Stimulated activated CD4-positive, alpha-beta T cell treated with anti-CD3 and anti-CD28 coated beads, Interleukin-4, amount 100 ng/mL, for 1 hour (primary cell): ENCODE measurements at places on chromosomes 7 and 10.

GRCh38 chr10:125370578-125370977, 210.2 kb upstream of the CTBP2 start:
- DNase-seq: no peak

GRCh38 chr10:43653746-43654145, 5.1 kb upstream of the ZNF32 start:
- no peak for DNase-seq

DNA sequence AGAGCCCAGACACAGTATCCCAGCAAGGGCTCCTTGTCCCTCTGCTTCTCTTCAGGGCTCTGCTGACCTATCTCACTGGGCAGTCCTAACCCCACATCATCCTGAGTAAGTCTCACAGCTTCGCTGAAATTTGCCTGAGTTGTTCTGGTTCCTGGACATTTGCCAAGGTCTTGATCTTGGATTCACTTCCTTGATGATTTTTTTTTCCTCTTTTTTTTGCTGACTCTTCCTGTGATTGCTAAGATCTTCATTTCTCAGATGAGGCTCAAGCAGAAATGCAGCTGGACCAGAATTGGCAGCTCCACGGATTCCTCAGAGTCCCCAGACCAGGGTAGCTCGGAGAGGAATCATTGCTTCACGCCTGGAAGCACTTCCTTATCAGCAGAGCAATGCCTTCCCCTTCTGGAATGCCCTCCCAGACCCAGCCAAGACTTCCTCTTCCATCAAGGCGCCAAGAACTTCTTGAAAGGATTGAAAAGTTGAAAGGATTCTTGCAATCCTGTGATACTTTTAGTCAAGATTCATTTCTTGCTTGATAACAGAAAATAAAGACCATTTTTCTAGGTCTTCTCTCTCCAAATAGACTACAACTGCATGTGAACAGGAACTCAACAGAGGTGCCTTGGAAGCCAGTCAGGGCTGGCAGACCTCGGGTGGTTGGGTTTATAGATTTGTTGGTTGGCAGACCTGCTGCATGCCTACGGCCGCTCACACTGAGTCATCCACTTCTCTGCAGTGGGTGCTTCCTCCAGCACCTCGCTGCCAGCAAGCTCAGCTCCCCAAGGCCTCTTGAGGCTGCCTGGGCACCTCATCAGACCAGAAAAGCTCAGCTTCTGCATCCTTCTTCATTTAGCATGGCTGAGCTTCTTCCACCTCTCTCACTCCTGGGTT, 8.8 kb upstream of the AFAP1L2 start:
- DNase-seq: no peak

GRCh38 chr10:91705948-91706670, 73.2 kb upstream of the PPP1R3C start:
- no peak for DNase-seq

DNA sequence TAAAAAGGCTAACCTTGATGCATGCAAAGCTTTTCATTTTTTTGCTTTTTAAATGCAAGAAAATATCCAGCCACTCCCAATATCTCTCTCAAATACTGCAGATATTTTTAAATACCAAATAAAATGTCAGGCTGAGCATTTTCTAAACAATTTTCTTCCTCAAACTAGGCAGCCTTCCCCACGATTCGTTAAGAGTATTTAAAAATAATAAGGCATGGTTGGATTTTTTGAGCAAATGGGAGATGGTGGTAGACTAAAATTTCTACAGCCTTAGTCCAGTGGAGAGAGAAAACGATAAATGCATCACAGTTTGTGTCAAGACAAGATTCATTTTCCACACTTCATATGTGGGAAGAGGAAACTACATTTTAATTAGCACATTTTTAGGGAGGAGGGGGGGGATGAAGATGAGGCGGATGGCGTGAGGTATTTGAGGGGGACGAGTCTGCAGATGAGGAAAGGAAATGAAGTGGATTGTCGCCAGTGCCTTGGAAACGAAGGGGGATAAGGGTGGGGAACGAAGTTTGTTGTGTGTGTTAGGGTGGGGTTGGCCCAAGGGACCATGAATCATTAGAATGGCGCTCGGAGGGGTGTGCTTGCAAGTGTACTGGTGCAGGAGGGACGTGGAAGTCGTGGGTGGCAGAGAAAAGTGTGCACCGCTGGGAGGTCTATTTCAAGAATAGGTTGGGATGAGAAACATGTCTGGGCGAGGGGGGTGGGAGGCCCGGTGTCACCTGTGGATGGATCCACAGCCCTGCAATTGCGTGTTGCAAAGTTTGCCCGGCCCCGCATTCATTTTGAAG, 1.2 kb upstream of the ADD3 start:
- no peak for DNase-seq

DNA sequence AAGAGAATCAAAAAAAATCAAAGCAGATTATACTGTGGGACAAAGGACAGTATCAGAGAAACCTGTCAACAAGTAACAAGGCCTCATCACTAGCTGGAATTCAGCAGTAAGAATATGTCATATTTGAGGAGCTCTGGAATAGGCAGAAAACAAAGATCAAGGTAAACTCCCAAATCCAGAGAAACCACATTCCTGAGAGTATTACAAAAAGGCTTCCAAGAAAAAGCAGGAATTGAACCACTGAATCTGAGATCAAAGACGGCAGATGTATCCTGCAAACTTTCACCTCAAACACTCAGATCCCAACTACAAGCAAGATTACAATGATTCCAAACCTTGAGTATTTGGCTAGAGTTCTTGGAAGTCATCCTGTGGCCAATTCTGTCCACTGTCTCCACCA, 16.3 kb downstream of the TPK1 start:
- DNase-seq: no peak

GRCh38 chr7:157662981-157663716, 326.3 kb downstream of the DNAJB6 start:
- DNase-seq: no peak

GRCh38 chr7:823649-824048, 8.6 kb upstream of the SUN1 start:
- no peak for DNase-seq

DNA sequence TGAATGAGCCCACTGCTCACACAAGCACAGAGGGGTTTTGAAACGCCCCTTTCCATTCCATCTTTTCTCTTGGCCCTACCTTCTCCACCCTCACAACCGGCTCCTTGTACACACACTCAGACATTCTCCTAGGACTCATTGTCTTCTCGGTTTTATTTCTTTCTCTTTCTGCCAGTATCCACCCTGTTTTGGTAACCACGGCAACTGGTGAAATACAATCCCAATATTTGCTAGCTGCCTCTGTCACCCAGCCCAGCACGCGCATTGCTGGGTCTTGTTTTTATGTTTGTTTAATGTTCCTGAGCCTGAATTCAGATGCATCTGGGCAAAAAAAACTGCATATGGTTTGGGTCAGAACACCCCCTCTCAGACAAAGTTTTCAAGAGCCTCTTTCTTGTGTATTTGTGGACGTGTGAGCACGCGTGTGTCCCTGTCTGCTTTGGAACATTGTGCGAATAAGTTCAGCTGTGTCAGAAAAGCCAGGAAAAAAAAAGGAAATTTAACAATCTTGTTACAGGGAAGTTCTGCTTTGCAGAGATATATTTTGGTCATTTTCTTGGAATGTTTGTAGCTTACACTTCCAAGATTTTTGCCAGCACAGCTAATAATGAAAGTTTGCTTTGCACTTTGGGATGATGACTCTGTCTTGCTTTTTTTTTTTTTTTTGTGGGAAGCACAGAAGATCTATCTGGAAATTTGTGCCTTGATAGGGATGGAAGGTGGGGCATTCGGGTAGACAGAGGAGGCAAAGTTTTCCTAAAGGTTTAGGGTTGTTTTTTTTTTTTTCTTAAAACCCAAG, 225.9 kb downstream of the TRIL start:
- DNase-seq: no peak

GRCh38 chr10:11593612-11594011, 17.8 kb downstream of the USP6NL start:
- DNase-seq: no peak

GRCh38 chr7:28466341-28466740, 54.0 kb downstream of the CREB5 start:
- DNase-seq: no peak

DNA sequence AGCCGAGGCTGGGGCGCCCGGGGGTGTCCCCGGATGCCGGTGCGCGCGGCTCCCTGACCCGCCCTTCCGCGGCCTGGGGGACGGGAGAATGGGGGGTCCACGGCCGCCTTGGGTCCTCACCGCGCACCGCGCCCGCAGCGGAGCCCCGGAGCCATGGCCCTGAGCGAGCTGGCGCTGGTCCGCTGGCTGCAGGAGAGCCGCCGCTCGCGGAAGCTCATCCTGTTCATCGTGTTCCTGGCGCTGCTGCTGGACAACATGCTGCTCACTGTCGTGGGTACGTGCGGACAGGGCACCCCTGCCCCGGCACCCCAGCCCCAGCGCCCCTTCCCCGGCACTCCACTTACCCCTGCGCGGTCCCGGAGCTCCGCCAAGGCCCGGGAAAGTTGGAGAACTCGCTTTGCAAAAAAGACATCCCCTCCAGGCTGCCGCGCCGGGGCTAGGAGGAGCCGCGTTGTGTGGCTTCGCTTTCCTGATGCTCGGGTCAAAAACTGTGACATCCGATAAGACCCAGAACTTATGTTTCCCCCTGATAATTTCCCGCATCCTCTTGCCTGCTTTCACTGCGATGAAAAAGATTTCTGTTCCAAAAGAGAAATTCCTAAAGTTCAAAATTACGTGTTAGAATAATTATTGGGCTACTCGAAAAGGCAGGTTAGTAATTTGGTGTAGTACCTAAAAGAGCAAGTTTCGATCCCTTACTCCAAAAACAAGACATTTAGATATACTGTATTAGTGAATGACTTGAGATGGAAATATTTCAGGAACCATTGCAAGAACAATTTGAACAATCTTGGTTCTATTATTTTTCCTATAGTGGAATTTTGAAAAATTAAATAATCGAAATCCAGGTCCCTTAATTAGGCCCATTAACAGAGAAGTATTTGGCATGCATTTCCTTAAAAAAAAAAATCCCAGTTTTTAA, 888 bp downstream of the SLC18A2 start:
- DNase-seq: no peak

DNA sequence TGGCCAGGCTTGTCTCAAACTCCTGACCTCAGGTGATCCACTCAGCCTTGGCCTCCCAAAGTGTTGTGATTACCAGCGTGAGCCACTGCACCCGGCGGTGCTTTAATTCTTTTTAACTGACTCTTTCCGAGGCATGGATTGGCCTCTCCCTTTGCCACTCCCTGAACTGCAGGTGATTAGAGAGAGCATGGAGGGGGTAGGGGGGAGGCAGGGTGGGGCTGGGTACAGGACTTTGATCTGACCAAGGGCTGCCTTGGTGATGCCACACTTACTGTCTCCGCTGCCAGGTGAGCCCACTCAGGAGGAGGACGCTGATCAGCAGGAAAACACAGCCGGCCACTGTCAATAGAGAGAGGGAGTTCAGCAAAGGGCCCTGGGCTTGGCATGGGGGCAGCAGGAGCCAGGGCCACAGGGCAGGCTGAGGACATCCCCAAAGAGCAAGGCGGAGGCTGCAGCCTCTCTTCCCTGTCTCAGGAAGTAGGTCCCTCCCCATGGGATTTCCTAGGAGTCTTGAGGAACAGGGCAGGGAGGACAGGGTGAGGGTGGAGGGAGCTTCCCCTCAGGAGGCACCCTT, 40.5 kb upstream of the IL15RA start:
- DNase-seq: no peak

DNA sequence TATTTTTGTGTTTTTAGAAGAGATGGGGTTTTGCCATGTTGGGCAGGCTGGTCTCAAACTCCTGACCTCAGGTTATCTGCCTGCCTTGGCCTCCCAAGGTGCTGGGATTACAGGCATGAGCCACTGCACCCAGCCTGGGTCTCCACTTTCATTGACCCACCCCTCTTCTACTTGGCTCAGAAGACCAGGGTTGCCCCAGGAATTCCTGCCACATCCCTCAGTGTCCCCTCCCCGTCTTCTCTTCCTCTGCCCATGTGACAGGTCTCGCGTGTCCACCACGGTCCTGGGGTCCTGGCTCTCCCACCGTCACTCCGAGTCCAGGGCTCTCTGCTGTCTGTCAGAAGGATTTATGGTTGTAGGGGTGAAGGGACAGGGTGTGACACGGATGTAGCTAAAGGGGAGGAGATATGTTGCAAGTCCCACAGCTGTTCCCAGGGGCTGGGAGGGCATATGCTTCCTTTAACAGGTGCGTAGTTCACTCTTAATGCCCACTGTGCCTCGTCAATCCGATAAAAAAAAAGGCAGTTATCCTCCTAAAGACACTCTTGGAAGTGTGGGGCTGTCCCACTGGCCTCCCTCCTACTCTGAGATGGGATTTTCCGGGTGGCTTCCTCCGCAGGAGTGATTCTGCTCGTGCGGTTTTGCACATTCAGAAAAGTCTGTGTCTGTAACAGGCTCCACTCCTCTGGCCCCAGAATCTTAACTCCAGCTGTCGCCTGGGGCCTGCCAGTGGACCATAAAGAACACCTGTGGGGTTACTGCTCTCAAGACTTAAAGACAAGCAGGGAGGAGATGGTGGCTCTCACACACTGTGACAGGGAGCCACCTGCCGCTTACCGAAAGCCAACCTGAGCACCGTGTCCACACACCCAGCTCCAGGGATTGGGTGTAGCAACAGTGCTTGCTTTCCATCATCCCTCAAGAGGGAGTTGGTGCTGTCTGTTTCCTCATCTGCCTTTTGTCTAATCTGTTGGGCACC, 36.7 kb upstream of the SHH start:
- no peak for DNase-seq

- no peak for DNase-seq
Measured at GRCh38 chr10:32111585-32111984, 55.4 kb upstream of the KIF5B start.

DNA sequence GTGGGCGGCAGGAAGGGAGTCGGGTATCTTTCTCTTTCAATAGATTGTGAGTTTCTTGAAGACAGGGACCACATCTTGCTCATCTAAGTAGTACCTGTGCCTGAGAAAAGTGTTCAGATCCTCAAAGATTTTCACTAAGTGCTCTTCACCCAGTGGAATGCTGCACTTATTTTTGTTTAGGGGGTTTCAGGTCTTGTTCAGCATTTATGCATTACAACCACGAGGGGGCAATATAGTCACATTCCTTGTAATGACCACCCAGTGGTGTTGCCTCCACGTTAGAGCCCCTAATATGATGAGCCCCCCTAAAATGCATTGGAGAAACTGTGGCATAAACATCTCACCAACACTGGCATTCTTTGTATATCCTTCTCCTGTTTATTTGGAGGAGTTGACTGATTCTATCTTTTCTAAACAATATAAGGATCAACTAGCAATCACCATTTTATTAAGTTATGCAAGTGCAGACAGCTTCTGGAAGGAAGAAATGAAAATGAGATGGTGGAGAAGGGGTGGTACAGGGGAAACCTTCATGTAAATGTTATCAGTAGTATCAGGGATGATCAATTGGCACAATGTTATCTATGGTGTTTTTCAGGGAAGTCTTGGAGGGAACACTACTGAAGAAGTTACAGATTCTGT, 3.1 kb upstream of the PAPSS2 start:
- no peak for DNase-seq

DNA sequence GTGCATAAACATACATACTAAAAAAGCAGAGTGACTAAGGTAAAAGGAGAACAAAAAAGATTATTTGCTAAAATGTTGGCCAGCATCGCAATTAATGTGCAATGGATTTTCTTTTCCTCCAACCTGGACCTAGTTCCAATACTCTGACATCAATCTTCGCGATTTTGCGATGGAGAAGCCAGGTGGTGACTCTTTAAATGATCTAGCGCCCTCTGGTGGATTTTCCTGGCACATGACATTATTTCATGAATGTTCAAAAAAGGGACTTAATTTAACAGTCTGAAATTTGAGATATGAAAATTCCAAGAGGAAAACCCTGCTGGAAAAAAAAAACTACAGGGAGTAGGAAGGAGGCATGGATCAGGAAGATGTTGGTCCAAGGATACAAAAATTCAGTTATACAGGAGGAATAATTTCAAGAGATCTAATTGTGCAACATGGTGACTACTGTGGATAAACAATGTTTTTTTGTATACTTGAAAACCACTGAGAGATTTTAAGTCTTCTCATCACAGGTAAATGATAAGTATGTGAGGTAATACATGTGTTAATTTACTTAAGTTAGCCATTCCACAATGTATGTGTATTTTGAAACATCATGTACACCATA, 4.3 kb upstream of the KCNMA1 start:
- peak; percentile 14 for DNase-seq
